Lower lobe of right lung (tissue), 2 donors: ENCODE measurements at places on chromosomes 3 and 15.
A peak's percentile ranks its signal among the peaks of the same experiment; 100 is the strongest.

- DNase-seq: no peak
Measured at GRCh38 chr3:145739926-145740325, 421.1 kb downstream of the PLOD2 start.

DNA sequence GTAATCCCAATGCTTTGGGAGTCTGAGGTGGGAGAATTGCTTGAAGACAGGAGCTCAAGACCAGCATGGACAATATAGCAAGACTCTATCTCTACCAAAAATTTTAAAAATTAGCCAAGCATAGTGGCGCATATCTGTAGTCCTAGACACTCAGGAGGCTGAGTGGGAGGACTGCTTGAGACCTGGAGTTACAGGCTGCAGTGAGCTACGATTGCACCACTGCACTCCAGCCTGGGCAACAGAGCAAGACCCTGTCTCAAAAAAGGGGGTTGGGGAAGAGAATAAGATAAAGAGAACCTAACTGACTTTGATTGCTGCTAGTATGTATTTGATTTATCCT lies 755 bp downstream of the CD200R1 start:
- DNase-seq: no peak

DNA sequence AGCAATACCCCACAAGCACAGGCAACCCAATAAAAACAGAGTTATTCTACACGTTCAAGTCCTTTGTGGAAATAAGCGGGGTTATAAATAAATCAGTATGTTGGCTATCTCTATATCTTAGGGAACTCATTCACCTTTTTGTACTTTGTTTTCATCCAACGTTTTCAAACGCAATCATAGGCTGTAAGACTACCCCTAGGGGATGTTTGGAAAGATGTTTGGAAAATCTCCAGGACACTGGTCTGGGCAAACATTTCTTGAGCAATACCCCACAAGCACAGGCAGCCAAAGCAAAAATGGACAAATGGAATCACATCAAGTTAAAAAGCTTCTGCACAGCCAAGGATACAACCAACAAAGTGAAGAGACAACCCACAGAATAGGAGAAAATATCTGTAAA lies 70.1 kb downstream of the CLDN11 start:
- DNase-seq: no peak

DNA sequence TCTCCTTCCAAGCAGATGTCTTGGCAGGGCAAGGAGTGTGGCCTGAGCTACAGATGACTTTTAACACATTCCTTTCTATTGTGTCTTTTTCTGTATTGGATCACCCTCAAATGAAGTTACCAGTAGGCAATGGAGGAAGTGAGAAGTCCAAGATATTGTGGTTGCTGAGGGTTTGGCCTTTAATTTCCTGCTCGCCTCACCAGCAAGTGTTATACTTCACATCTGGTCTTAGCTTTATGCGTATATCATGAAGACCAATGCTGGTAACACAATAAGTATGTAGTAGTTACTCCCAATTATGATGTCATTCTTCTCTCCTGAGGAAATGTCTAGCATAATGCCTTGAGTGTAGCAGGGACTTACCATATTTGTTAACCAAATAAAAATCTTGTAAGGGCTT lies 179.9 kb downstream of the ZIC1 start:
- no peak for DNase-seq

GRCh38 chr3:79005084-79005483 lies 762.7 kb downstream of the ROBO1 start:
- no peak for DNase-seq

DNA sequence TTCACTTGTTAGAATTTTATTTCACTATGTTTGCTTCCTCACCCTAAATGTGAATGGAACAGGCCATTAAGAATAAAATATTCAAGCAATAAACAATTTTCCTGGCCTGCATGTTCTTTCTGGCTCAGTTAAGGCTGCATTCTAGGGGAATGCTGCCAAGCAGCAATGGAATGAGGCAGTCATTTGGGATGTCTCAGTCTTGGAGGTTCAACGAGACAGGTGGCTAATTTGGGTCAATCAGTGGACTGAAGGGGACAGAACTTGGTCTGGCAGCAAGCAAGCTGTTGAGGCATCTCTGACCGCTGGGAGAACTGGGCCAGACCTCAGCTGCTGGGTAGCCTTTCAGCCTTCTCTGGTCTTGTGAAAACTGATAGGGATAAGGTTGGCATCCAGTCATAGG lies 241.6 kb downstream of the NLGN1 start:
- DNase-seq: no peak

DNA sequence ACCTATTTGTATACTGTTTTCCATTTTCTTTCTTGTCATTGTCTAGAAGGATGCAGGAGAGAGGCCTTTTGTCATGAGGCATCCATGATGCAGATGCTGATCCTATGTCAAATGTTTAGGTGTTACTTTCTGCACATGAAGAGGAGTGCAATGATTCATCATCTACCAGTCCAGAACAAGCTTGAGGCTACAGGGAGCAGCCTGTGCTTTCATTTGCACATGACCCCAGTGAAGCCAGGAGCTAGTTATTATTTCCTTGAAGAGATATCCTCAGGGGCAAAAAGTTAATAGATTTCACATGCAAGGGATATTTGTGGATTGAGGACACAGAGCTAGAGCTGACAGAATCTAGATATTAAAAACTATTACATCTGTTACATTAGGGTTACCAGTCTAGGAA lies 204.4 kb upstream of the TGFBR2 start:
- DNase-seq: no peak

- no peak for DNase-seq
Measured at GRCh38 chr15:22861161-22861560, 22.7 kb downstream of the NIPA2 start.

DNA sequence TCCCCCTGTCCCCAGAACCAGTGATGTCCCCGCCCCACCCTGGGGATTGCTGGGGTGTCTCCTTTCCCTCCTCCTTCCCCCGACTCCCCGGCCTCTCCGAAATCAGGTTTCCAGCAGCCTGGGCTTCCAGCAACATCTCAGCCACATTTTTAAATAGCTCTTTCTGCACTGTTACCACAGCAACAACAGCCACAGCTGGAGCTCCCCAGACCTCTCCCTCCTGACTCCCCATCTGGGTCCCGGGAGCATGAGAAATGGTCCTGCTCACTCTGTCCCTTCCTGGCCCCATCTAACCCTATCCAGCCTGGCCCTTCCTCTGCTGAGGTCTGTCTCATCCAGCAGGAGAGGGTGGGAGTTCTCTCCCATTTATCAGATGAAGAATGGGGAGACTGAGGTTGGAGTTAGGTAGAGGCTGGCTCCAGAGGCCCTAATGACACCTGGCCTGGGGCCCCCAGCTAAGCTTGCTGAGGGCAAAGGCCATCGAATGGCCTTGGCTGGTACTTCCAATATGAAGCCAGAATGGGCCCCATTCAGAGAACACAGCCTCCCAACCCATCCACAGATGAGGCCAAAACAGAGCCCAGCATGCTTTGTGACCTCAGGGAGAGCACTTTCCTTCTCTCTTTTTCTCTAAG lies 1.5 kb downstream of the CAMK1 start:
- DNase-seq: no peak

GRCh38 chr3:157493627-157494550 lies 9.3 kb downstream of the VEPH1 start:
- no peak for DNase-seq

DNA sequence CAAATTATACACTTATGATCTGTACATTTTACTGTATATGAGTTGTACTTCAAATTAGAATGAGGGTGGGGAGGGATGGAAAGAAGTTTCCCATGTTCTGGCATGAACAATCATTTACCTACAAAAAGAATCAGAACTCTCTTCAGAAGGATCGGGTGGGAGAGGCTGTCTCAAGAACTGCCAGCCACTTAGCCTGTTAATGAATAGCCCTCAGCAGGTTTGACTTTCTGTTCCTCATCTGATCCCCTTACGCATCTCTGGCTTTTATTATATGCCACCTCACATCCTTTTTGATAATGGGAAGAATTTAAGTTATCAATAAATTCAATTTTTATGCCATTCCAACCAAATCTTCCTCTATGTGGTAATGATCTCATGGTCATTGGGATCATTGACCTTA lies 168.3 kb upstream of the TGFBR2 start:
- DNase-seq: no peak

- no peak for DNase-seq
Measured at GRCh38 chr3:130414457-130414856, 69.0 kb downstream of the COL6A5 start.

DNA sequence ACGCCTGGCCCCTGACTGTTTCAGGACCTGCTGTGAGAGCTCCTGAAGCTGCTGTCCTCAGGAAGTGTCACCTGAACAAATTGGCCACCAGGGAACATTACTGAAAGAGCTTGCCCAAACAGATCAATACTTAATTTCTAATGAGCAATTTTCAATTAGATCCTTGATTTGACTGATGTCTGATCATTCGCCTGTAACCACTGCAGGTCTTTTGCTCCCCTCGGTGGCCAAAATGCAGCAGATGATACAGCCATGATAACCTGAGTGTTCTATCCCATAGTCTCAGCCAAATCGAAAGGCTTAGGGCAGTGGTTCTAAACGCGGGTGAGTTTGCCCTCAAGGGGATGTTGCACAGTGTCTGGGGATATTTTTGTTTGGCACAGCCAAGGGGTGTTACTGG lies 57.6 kb upstream of the MEX3B start:
- DNase-seq: no peak

DNA sequence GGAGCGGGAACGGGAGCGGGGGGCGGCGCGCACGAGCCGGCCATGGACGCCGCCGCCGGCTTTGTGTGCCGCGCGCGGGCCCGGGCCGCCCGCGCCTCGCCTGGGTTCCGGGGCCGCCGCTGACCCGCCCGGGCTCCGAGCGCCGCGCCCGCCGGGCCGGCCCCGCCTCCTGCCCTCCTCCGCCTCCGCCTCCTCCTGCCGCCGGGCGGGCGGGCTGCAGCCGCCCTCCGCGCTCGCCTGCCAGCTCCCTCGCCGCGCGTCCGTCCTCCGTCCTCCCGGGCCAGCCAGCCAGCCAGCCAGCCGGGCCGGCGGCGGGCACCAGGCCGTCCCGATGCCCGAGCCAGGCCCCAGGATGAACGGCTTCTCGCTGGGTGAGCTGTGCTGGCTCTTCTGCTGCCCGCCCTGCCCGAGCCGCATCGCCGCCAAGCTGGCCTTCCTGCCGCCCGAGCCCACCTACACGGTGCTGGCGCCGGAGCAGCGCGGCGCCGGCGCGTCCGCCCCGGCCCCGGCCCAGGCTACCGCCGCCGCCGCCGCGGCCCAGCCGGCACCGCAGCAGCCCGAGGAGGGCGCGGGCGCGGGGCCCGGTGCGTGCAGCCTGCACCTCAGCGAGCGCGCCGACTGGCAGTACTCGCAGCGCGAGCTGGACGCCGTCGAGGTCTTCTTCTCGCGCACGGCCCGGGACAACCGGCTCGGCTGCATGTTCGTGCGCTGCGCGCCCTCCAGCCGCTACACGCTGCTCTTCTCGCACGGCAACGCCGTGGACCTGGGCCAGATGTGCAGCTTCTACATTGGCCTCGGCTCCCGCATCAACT lies at the start of gene ABHD17C:
Gene ABHD17C, plus strand, starts transcription at position 212 of the 812 bp plus-strand sequence. Its CDS starts 120 bp downstream, at position 332.
- peak; percentile 76 for DNase-seq

- DNase-seq: no peak
Measured at GRCh38 chr15:74592222-74592621, 23.4 kb upstream of the CLK3 start.
